H1 (cell line): ENCODE measurements at places on chromosomes 6 and 20. TPM values are rescaled to one million over a fixed set of nuclear protein-coding genes. Genes with fewer than 3 reads are reported as not detected.

Gene COX4I2
- not detected in 2 replicates for total RNA-seq

Gene LINC00237
- total RNA-seq, result 0.28 and 0.69 TPM in 2 replicates

DNA sequence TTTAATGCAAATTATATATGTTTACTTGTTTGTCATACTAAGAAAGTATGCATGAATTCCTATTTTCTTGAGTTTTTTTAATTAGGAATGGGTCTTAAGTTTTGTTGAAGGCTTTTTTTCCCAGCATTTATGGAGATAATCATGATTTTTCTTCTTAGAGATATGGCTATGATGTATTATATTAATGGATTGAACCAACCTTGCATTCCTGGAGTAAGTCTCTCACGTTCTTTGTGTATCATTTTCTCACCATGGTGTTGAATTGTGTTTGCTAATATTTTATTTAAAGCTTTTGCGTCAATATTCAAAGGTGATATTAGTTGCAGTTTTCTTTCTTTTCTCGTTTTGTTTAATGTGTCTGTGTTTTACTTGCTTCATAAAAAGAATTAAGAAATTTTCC lies 48.4 kb upstream of the SLC35D3 start:
- no peaks in the 10 kb centered on the region for H3K4me1 ChIP-seq
- H3K4me3 ChIP-seq, result no peak overlapping the region
- no peak overlapping the region for H3K27ac ChIP-seq
- H3K36me3 ChIP-seq, result no peaks in the 10 kb centered on the region
- no peak for DNase-seq

DNA sequence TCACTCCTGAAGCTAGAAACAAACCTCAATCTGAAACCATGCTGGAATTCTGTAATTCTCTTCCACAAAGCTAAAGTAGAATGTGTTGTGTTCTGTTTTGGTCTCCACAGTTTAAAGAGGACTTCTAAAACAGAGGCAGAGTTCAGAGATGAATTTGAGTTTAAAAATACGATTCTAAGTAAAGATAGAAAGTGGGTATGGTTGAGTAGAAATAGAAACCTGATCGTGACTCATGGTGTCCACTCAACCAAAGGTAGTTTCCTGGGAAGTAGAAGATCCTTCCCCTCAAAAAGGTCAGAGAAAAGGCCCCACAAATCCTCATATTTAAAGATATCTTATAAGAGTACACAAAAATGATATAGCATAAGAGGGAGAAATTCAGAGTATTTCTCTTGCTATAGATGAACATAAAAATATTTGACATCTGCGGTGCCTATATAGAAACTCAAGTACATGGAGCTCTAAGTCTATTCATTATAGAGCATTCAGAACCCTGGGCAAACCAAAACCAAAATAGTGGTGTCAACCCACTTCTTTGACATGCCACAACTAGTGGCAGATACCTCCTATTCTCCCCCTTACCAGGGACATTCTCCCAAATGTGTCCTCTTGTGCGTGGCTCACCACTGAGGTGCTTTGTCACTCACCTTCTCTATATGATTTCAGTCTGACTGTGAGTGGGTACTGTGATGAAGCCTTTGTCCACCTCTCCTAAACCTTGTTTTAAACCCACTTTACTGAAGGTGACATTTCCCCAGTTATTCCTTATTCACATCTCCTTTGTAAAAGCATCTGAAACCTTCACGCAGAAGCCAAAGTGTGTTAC lies 84.5 kb downstream of the PLCB1 start:
- H3K4me3 ChIP-seq, result no peak overlapping the region
- no peak overlapping the region for H3K27ac ChIP-seq
- H3K36me3 ChIP-seq, result no peaks in the 10 kb centered on the region
- DNase-seq, result no peak
- no peaks in the 10 kb centered on the region for H3K27me3 ChIP-seq

Gene NKX2-2
- not detected in 2 replicates for total RNA-seq

Gene TMEM14A
- 11.2 and 12.5 TPM in 2 replicates for total RNA-seq

DNA sequence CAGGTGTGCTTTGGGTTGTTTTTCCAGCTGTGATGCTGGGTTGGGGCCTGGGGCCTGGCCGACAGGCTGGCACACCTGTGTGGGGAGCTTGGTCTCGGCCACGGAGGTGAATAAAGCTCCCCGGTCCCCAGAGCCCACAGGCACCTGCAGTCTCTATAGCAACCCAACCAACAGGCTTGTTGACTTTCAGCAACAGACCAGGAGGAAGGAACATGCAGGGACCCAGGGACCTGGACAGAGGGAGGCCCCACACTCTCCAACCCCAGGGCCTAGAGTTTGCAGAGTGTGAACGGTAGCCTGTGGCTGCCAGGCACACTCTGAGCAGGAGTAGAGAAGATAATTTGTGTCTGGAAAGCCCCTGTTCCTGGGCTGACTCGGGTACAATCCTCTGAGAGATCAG lies 14.6 kb upstream of the SYNJ2 start:
- peaks cover 2% of the 10 kb centered on the region; the same call in 1 of the 2 replicates for H3K4me1 ChIP-seq
- no peaks in the 10 kb centered on the region for H3K36me3 ChIP-seq
- H3K4me3 ChIP-seq, result no peak overlapping the region
- DNase-seq, result no peak
- H3K27me3 ChIP-seq, result no peaks in the 10 kb centered on the region

Gene PPP2R5D
- 52.1 and 52.4 TPM in 2 replicates for total RNA-seq

GRCh38 chr6:35327349-35328027 lies 14.9 kb upstream of the PPARD start:
- no peak overlapping the region for H3K27ac ChIP-seq
- H3K36me3 ChIP-seq, result no peaks in the 10 kb centered on the region
- H3K4me3 ChIP-seq, result no peak overlapping the region

DNA sequence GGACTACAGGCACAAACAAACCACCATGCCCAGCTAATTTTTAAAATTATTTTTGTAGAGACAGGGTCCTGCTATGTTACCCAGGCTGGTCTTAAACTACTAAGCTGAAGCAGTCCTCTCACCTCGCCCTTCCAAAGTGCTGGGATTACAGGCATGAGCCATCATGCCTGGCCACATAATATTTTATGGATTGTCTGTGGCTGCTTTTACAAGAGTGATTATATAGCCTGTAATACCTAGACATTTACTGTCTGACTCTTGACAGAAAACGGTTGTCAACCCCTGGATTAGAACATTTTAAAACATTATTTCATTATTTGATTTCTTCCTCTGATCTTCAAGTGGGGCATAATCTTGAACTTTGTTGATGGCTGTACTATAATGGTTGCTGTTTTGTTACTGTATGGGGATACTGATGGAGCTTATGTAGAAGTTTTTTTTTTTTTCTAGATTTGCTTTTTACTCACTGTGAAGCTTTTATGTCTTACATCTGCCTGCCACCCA lies 14.3 kb downstream of the PARD6B start:
- no peak for DNase-seq
- no peak overlapping the region for H3K27ac ChIP-seq
- H3K4me3 ChIP-seq, result no peak overlapping the region
- H3K4me1 ChIP-seq, result peaks cover 3% of the 10 kb centered on the region; the same call in 1 of the 2 replicates
- peaks cover 24% of the 10 kb centered on the region for H3K36me3 ChIP-seq

Gene MMP24
- total RNA-seq, result 18.8 and 20.0 TPM in 2 replicates

Gene IL17F
- total RNA-seq, result not detected in 2 replicates

GRCh38 chr6:88671624-88672023 lies 291.8 kb downstream of the RNGTT start:
- H3K27ac ChIP-seq, result no peak overlapping the region
- H3K4me3 ChIP-seq, result no peak overlapping the region
- no peaks in the 10 kb centered on the region for H3K4me1 ChIP-seq
- H3K27me3 ChIP-seq, result no peaks in the 10 kb centered on the region
- no peak for DNase-seq
- no peaks in the 10 kb centered on the region for H3K36me3 ChIP-seq

- H3K36me3 ChIP-seq, result no peaks in the 10 kb centered on the region
- no peak overlapping the region for H3K4me3 ChIP-seq
- no peaks in the 10 kb centered on the region for H3K27me3 ChIP-seq
- peaks cover 2% of the 10 kb centered on the region for H3K4me1 ChIP-seq
- H3K27ac ChIP-seq, result no peak overlapping the region
- DNase-seq, result no peak
Observed at GRCh38 chr6:90008189-90008907, 114.1 kb downstream of the GJA10 start.

DNA sequence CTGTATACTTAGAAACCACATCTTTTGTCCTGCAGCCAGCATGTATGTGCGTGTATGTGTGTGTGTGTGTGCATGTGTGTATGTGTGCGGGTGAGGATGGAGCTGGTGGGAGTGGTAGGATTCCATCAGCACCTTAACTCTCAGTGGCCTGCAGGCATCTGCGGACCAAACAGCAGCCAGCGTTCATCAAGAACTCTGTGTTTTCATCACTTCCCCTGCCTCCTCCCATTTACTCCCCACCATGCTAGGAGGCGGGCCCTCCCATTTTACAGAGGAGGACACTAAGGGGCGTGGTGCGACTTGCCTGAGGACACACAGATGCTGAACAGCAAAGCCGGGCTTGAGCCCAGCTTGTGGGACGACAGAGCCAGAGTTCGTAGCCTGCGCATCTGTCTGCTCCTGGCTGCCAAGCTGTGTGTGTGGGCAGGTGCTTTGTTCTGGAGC lies 8.9 kb downstream of the VSTM2L start:
- no peak overlapping the region for H3K27ac ChIP-seq
- H3K36me3 ChIP-seq, result no peaks in the 10 kb centered on the region
- peaks cover 44% of the 10 kb centered on the region for H3K4me1 ChIP-seq
- no peak for DNase-seq
- no peaks in the 10 kb centered on the region for H3K27me3 ChIP-seq
- H3K4me3 ChIP-seq, result no peak overlapping the region

GRCh38 chr6:159684013-159684304 lies 9.1 kb downstream of the SOD2 start:
- no peaks in the 10 kb centered on the region for H3K36me3 ChIP-seq
- no peaks in the 10 kb centered on the region for H3K27me3 ChIP-seq
- DNase-seq, result no peak

DNA sequence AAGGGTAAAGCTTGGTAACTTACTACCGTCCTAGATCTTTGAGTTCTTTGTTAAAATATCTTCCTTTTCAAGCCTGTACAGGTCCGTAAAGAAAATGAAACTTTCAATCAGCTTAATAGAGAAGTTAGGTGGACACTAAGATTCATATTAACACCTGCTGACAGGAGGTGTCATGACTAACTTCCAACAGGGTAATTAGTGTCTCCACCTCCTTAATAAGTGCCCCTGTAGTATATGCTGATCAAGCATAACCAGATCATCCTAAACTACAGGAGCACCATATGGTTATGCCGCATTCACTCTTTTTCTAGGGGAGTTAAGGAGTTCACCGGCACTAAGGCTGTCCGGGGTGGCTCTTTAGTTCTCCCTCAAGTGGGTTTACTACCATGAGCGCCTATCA lies 23.9 kb upstream of the RALGAPA2 start:
- H3K36me3 ChIP-seq, result no peaks in the 10 kb centered on the region
- H3K27me3 ChIP-seq, result no peaks in the 10 kb centered on the region
- no peak for DNase-seq
- H3K27ac ChIP-seq, result no peak overlapping the region
- H3K4me3 ChIP-seq, result no peak overlapping the region
- no peaks in the 10 kb centered on the region for H3K4me1 ChIP-seq

Gene SLC35F1
- 8.3 and 10.0 TPM in 2 replicates for total RNA-seq

DNA sequence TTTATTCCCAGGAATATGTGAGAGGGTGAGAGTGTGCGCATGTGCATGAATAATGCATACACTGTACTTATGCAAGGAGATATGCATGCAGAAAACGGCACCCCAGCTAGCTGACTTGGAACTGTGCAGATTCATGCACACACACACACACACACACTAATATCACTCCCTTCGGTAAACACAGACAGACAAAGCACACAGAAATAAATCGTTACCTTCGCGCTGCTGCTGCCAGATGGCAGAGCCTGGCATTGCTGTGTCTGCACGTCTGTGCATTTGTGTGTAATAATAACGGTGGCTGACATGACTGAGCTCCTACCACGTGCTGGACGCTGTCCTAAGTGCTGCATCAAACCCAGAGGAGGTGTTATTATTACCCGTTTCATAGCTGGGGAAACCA lies 36.8 kb downstream of the PREX1 start:
- no peaks in the 10 kb centered on the region for H3K36me3 ChIP-seq
- H3K27me3 ChIP-seq, result no peaks in the 10 kb centered on the region
- H3K4me3 ChIP-seq, result no peak overlapping the region

- H3K27me3 ChIP-seq, result no peaks in the 10 kb centered on the region
- H3K4me1 ChIP-seq, result peaks cover 6% of the 10 kb centered on the region
- no peak overlapping the region; the same call in 1 of the 2 replicates for H3K27ac ChIP-seq
- H3K36me3 ChIP-seq, result no peaks in the 10 kb centered on the region
Observed at GRCh38 chr6:20203561-20204511, 8.4 kb downstream of the MBOAT1 start.

Gene HLA-DOA
- total RNA-seq, result 23.7 TPM in 2 replicates

DNA sequence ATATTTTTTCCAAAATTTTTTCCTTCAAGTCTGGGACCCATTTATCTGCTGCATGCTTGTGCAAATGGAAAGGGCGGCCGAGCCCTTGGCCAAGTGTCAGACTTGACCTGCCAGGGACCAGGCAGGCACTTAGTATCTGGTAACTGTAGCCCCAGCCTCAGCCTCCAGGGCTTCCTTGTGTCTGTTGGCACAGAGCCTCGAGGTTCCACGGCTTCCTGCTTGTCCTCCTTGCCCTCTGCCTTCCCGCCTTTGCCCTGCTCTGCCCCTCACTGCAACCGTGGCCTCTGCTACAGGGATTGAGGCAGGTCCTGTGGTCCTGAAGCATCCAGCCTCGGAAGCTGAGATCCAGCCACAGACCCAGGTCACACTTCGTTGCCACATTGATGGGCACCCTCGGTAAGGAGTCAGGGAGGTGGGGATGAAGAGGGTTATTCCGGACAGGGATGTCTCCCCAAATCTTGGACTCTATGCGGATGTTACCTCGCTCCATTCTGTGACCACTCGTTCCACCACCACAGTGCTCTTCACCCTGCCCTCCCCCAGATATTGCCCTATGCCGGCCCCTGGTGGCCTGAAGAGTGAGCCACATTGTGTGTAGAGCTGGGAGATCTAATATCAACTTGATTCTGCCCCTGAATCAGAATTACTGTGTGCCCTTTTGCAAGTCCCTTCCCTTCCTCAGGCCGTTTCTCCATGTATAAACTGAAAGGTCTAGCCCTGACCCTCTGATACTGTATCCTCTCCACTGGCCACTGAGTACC lies 41.5 kb upstream of the SRF start:
- peak; percentile 63 for DNase-seq
- H3K4me3 ChIP-seq, result no peak overlapping the region
- H3K36me3 ChIP-seq, result peaks cover 2% of the 10 kb centered on the region; the same call in 1 of the 2 replicates
- H3K4me1 ChIP-seq, result peaks cover 14% of the 10 kb centered on the region
- H3K27me3 ChIP-seq, result no peaks in the 10 kb centered on the region
- no peak overlapping the region for H3K27ac ChIP-seq

- H3K4me3 ChIP-seq, result peak within 1 kb of the TSS; percentile 97
- no peaks in the 10 kb centered on the region for H3K27me3 ChIP-seq
- H3K27ac ChIP-seq, result peak within 1 kb of the TSS; percentile 95
- peaks cover 3% of the 10 kb centered on the region; the same call in 1 of the 2 replicates for H3K4me1 ChIP-seq
Observed at GRCh38 chr6:106974336-106974998, at the start of gene CD24. Gene CD24, minus strand, starts transcription at chr6:106974729. Its CDS starts 83 bp downstream, at chr6:106974646.

- no peaks in the 10 kb centered on the region for H3K27me3 ChIP-seq
- peak; percentile 72 for DNase-seq
- H3K4me3 ChIP-seq, result peak within 1 kb of the TSS; percentile 67
- H3K4me1 ChIP-seq, result no peaks in the 10 kb centered on the region
Observed at GRCh38 chr20:58980711-58981627, at the start of gene NELFCD. Gene NELFCD, plus strand, starts transcription at chr20:58981256. Its CDS starts 54 bp downstream, at chr20:58981310.
